ENCODE measurements at places on chromosomes 5 and 9.

GRCh38 chr5:97877588-97877987 is 694.5 kb upstream of the RIOK2 start:
- no peak overlapping the region for H3K4me3 ChIP-seq
- H3K36me3 ChIP-seq, result no peaks in the 10 kb centered on the region
- no peak overlapping the region for H3K27ac ChIP-seq
- no peaks in the 10 kb centered on the region for H3K27me3 ChIP-seq
- DNase-seq, result no peak

- DNase-seq, result no peak
- H3K27ac ChIP-seq, result no peak overlapping the region
- no peaks in the 10 kb centered on the region for H3K4me1 ChIP-seq
- peaks cover 3% of the 10 kb centered on the region for H3K27me3 ChIP-seq
Observed at GRCh38 chr5:31771500-31771899, 132.6 kb downstream of the PDZD2 start.

DNA sequence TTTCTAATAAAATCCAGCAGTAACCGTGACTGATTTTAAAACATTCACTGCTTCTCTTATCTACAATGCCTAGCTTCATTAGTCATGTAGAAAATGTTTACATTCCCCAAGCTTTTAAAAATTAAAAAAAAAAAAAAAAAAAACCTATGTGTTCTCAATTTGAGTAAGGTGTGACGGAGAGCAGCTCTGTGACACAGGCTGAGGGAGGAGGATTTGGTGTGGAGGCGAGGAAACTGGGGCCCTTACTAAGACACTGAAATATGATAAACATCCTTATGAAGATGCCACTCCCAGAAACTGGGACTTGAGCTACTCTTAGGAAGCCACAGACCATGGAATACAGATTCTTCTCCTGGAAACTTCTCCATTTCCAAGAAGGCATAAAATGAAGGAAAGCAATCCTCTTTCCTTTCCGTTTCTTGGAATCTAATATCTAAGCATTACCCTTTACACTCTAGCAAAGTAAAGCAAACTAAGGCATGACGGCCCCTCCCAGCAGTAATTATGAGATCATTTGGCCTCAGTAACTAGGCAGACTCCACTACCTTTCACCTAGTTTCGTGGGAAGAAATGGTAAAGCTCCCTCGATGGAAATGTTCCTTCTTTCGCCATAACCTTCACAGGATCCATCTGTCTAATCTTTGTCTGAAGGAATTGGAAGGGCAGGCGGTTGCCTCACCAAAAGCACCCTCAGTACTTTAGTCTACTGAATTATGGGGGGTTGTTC is 23.5 kb downstream of the GRAMD2B start:
- H3K4me3 ChIP-seq, result no peak overlapping the region
- H3K27me3 ChIP-seq, result no peaks in the 10 kb centered on the region
- H3K4me1 ChIP-seq, result peaks cover 66% of the 10 kb centered on the region
- no peak for DNase-seq

DNA sequence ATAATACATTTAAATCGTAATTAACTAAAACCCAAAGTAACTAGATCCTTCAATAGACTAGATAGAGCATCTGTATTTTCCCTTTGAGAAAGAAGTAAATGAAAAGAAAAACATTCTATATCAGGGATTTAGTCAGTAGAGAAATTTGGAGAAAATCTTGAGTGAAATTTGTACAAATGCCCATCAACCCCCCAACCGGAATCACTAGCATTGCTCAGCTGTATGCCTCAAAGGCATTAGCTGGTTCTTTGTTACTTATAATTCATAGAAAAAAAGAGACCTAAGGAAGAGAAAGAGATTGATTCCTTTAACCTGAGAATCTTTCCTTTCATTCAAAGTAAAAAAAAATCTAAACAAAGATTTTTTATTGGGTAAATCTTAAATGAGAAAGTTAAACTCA is 659 bp downstream of the OMD start:
- peaks cover 5% of the 10 kb centered on the region for H3K36me3 ChIP-seq
- H3K27me3 ChIP-seq, result peaks cover 2% of the 10 kb centered on the region
- no peak overlapping the region for H3K4me3 ChIP-seq

DNA sequence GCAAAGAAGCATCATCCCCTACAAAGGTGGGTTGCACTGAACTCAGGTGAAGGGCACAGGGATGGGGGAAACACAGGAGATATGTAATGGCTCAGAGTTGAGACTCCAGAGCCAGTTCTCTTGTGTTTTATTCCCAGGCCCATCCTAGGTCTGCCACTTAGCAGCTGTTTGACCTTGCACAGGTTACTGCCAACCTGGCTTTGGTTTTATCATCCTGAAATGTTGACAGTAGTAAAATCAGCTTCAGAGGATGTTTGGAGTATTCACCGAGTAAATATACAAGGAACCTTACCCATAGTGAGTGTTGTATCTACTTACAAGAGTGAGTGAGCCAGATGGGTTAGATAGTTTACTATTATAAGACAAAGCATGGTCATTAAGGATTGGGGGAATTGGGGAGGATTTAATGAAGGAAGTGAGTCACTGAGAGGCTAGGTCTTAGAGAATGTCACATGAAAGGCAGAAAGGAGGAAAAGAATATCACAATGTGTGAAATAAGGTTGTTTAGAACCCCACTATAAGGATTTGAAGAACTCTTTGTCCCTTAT is 141.3 kb downstream of the MAN2A1 start:
- peak overlapping the region; percentile 1 for H3K27ac ChIP-seq
- H3K27me3 ChIP-seq, result no peaks in the 10 kb centered on the region
- peaks cover 18% of the 10 kb centered on the region for H3K4me1 ChIP-seq

- peak overlapping the region; percentile 91 for H3K27ac ChIP-seq
- H3K4me1 ChIP-seq, result peaks cover 43% of the 10 kb centered on the region
- DNase-seq, result peak; percentile 25
Observed at GRCh38 chr9:127451858-127452656, 747 bp downstream of the LRSAM1 start.

DNA sequence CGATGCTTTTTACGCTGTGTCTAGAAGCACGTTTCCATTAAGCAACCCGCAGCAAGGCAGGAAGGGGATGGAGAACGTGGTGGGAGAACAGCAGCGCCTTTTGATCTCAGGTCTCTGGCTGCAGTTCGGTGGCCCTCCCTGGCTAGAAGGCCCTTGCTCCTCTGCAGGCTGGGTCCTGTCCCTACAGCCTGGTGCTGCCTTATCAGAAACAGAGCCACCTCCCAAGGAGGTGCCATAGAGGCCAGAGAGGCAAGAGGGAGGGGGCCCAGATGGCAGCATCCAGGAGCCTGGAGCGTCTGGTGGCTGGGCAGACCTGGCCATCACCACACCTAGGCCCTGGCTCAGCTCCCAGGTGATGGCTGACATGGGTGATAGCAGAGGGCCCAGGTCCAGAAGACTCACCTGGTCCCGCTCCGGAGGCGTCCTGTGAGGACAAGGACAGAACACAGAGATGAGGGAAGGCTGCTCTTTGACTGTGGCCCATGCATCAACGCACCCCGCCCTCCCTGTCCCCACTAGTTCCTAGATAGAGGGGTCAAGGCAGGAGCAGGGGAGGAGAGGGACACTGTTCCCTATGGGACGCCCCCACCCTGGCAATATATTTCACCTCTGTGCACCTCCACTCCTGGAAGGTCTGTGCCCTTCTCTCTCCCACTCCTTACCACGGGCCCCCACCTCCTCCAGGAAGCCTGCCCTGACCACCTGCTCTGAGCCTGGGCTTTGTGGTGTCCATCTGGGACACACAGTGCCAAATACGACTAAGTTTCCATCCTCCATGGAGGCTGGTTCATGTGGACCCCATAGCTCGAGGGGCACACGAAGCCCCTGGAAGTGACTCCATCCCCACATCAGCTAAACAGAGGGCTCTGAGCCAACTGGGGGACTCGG is 41.6 kb upstream of the SARDH start:
- H3K4me3 ChIP-seq, result no peak overlapping the region
- no peaks in the 10 kb centered on the region for H3K27me3 ChIP-seq
- no peaks in the 10 kb centered on the region for H3K36me3 ChIP-seq
- no peak for DNase-seq
- no peaks in the 10 kb centered on the region for H3K4me1 ChIP-seq

GRCh38 chr5:41253109-41253508 is 39.8 kb upstream of the C6 start:
- H3K27ac ChIP-seq, result no peak overlapping the region
- H3K36me3 ChIP-seq, result no peaks in the 10 kb centered on the region
- no peaks in the 10 kb centered on the region for H3K27me3 ChIP-seq
- H3K4me1 ChIP-seq, result no peaks in the 10 kb centered on the region
- DNase-seq, result no peak
- no peak overlapping the region for H3K4me3 ChIP-seq

- H3K4me3 ChIP-seq, result no peak overlapping the region
- no peak for DNase-seq
- H3K27ac ChIP-seq, result no peak overlapping the region
- no peaks in the 10 kb centered on the region for H3K4me1 ChIP-seq
Observed at GRCh38 chr5:146419696-146420095, 27.4 kb upstream of the TCERG1 start.

DNA sequence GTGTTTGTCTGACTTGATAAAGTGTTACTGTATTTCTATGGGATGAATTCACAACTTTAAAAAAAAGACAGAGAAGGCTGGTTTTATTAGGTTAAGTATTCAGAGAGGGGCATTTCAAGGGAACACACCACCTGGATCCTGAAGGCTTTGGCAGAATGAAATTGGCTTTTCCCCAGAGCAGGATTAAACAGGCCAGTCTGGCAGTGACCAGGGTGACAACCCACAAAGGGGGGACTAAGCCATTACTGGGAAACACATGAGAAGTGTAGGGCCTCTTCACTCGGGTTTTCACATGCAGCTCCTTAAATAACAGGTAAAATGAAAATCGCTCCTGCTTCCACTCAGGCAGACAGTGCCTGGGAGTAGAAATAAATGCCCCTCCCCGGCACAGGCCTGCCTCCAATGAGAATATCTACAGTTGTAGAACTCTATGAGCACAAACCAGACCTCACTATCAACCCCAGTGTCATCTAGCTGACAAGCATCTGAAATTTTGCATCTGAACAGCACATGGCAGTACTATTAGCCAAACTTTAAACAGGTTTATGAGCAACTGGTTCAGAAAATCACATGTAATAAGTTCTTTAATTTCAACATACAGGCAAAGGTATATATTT is 85.8 kb downstream of the LHFPL2 start:
- no peak overlapping the region for H3K27ac ChIP-seq
- no peak overlapping the region for H3K4me3 ChIP-seq
- peaks cover 11% of the 10 kb centered on the region for H3K27me3 ChIP-seq
- no peak for DNase-seq

- H3K4me1 ChIP-seq, result peaks cover 38% of the 10 kb centered on the region
- peaks cover 2% of the 10 kb centered on the region for H3K36me3 ChIP-seq
- no peak for DNase-seq
- no peaks in the 10 kb centered on the region for H3K27me3 ChIP-seq
Observed at GRCh38 chr5:65674749-65675148, 47.2 kb downstream of the SGTB start.

GRCh38 chr9:23587433-23587832 is 238.6 kb downstream of the ELAVL2 start:
- no peak for DNase-seq
- H3K4me3 ChIP-seq, result no peak overlapping the region

DNA sequence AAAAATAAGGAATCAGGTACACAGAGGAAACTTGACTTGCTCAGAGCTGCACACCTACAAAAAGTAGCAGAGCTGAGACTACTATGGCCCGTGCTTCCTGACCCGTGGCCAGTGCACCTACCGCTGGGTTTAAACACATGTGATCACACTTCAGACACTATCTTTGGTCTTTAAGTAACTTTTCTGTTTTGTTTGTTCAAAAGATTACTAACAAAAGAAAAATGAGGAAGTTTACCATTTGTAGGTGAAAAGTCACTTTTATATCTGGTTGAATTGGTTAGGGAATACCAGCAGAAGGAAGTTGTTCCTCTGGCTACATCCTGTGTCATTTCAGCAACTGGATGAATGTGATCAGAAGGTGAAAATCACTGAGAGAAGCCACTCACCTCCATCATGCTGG is 6.5 kb upstream of the SYK start:
- H3K36me3 ChIP-seq, result no peaks in the 10 kb centered on the region
- peaks cover 28% of the 10 kb centered on the region for H3K27me3 ChIP-seq
- H3K27ac ChIP-seq, result no peak overlapping the region
- no peak overlapping the region for H3K4me3 ChIP-seq
- no peak for DNase-seq

DNA sequence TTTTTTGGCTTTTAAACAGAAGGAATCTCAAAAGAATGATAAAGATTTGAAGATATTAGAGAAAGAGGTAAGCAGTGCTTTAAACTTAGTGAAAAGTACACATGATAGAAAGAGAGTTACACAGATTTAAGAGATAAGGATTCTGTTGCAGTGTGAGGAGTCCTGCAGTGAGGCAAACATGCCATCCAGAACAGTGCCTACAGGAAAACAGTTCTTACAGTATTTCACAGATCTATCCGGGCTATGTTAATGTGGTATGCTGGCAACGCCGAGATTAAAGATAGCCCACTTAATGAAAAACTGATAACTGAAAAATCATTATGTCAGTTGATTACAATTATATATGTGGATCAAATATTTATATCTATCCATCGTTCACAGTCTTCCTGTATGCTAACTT is 7.2 kb downstream of the HMMR start:
- no peak for DNase-seq
- no peak overlapping the region for H3K27ac ChIP-seq
- no peaks in the 10 kb centered on the region for H3K36me3 ChIP-seq
- H3K4me3 ChIP-seq, result no peak overlapping the region

DNA sequence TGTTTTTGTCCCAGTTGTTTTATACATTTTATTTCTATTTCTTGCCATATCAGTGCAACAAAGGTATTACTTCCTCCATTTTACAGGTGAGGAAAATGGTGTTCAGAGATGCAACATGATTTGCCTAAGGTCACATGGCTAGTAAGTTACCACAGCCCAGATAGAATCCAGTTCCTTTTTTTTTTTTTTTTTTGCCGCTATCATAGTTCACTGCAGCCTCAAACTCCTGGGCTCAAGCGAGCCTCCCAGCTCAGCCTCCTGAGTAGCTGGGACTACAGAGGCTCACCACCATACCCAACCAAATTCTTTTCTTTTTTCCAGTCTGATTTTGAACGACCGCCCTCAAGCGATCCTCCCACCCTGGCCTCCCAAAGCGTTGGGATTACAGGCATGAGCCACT is 480 bp upstream of the CCDC69 start:
- H3K27ac ChIP-seq, result peak overlapping the region; percentile 97
- H3K4me3 ChIP-seq, result peak overlapping the region; percentile 85
- H3K36me3 ChIP-seq, result no peaks in the 10 kb centered on the region
- peaks cover 64% of the 10 kb centered on the region for H3K4me1 ChIP-seq
- no peak for DNase-seq

DNA sequence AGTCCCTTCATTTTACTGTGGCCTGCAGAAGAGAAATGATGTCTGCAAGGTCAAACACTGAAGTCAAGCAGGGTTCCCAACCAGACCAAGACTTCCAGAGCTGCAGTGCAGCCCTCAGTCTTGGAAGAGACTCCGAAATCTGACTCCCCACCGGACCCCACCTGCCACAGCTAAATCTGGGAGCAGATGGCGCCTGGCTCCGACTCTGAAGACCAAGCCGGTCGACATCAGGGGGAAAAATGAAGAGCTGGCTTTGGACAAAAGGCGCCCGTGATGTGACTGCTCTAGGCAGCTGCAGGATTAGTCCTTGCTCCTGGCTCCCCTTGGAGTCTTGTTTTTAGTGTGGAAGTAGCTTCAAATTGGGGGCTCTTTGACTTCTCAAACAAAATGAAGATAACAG is 72.4 kb upstream of the ZNF622 start:
- no peaks in the 10 kb centered on the region for H3K27me3 ChIP-seq
- H3K4me3 ChIP-seq, result peak overlapping the region; percentile 30
- DNase-seq, result no peak
- peaks cover 74% of the 10 kb centered on the region for H3K4me1 ChIP-seq

- H3K36me3 ChIP-seq, result peaks cover 16% of the 10 kb centered on the region
- DNase-seq, result no peak
- no peak overlapping the region for H3K27ac ChIP-seq
- H3K4me3 ChIP-seq, result no peak overlapping the region
- H3K4me1 ChIP-seq, result peaks cover 2% of the 10 kb centered on the region
Observed at GRCh38 chr9:130640681-130641080, 23.7 kb upstream of the PRDM12 start.

Measured in naive thymus-derived CD8-positive, alpha-beta T cell (primary cell).